ENCODE measurements at places on chromosomes 2 and 18. TPM values are rescaled to one million over a fixed set of nuclear protein-coding genes. Genes with fewer than 3 reads are reported as not detected.

DNA sequence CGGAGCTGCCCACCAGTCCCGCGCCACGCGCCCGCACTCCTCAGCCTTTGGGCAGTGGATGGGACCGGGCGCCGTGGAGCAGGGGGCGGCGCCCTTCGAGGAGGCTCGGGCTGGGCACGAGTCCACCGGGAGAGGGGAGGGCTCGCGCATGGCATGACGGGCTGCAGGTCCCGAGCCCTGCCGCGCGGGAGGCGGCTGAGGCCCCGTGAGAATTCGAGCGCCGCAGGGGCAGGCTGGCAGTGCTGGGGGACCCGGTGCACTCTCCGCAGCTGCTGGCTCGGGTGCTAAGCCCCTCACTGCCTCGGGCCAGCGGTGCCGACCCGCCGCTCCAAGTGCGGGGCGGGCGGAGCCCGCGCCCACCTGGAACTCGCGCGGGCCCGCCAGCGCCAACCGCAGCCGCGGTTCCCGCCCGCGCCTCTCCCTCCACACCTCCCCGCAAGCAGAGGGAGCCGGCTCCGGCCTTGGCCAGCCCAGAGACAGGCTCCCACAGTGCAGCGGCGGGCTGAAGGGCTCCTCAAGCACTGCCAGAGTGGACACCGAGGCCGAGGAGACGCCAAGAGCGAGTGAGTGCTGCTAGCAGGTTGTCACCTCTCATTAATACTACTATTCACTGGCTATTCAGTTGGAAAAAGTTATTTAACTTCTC is 3.6 kb upstream of the TTC21B start:
- no peak for DNase-seq

ALPP gene
- not detected for total RNA-seq

DNAJC5G gene
- not detected for total RNA-seq

DNA sequence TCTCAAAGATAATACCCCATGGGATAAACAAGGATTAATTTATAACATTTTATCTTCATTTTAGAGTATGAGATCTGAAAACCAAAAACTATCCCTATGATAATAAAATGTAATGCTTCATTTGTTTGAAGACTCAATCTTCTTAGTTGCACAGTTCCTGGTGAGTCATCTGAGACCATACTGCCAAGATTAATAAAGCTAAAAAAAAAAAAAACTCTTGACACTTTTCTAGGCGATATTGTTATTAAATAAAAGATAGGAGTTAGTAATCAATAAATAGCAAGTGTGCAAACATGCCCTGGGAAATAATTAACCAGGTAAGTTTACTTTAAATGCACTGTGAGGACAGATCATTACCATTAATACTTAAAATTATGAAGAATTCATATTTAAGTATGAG is 83.9 kb downstream of the RPE start:
- no peak for DNase-seq

GRCh38 chr2:209600341-209601171 is 171.1 kb upstream of the UNC80 start:
- no peak for DNase-seq

DNA sequence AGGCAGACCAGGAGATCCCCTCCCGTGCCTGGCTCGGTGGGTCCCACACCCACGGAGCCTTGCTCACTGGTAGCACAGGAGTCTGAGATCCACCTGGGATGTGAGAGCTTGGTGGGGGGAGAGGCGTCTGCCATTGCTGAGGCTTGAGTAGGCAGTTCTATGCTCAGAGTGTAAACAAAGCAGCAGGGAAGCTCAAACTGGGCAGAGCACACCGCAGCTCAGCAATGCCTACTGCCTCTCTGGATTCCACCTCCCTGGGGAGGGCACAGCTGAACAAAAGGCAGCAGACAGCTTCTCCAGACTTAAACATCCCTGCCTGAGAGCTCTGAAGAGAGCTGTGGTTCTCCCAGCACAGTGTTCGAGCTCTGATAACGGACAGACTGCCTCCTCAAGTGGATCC is 85.1 kb downstream of the UGP2 start:
- DNase-seq = no peak

- no peak for DNase-seq
These were observed 111.7 kb upstream of the CSRNP3 start for GRCh38 chr2:165357758-165358157.

GRCh38 chr2:186716899-186717298 is 23.0 kb downstream of the FAM171B start:
- DNase-seq = no peak

DNA sequence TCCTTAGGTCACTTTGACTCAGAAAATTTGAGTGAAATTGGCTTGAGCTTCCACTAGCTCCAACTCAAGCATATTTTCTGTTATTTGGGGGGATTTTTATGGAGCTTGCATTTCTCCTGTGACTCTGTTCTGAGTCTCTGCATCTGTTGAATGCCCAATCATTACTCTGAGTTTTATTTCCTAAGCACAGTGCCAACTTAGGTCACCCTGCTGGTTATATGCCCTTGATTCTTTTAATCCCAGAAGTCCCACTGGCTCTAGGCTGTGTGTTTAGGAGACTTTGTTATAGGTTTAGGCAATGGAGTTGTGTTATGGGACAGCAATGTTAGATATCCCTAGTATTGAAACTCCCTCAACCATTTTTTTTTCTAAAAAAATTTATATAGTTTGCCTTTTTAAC is 198.2 kb upstream of the DTNA start:
- no peak for DNase-seq

- DNase-seq = no peak
These were observed 3.8 kb upstream of the GATA6 start for GRCh38 chr18:22165603-22166068.

CDH19 gene
- 4.5 TPM for total RNA-seq

ITGB6 gene
- 11.6 TPM for total RNA-seq

SIGLEC15 gene
- not detected for total RNA-seq

ARHGAP25 gene
- total RNA-seq = 5.8 TPM

GRCh38 chr2:110977403-110977802 is 143.3 kb upstream of the BCL2L11 start:
- DNase-seq = no peak

DNA sequence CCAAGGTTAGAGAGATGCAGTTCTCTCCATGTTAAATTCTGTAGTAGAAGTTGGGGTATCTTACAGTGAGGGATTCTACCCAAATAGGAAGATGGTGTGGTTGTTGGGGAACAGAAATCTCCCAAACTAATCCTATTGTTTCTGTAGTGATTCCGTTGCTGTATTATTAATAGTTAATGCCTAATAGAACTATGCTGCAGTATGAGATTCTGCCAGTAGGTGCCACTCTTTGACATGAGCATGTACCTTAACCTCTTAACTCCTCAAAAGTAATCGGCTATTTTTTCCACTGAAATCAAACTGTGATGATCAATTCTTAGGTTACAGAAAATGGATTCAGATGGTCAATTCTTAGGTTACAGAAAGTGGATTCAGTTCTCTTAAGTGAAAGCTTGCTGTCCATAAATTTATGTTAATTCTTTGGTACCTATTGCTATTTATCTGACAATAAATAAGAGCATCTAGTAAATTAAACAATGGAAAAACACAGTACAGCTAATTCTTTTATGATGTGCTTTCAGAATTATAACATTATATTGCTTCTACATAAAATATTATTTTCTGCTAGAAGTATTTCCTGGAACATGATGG is 97.9 kb upstream of the DLX2 start:
- DNase-seq = no peak

DNA sequence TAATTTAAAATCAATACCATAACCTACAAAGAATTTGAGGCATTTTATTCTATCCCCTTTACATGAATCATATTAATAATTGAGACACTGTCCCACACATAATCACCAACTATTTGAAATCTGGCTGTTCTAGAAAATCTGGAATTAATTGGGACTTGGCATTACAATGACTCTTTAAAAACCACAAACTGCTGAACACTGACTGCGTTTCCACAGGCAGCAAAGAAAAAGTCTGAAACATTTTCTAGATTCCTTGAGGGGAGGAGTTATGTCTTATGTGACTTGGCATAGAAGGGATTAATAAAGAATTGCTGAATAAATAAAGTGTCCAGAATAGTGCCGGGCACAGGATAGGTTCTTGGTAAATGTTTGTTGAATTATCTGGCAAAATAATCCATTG is 61.4 kb downstream of the GPR39 start:
- peak; percentile 71 for DNase-seq

LIMS4 gene
- 0.49 TPM for total RNA-seq

DNA sequence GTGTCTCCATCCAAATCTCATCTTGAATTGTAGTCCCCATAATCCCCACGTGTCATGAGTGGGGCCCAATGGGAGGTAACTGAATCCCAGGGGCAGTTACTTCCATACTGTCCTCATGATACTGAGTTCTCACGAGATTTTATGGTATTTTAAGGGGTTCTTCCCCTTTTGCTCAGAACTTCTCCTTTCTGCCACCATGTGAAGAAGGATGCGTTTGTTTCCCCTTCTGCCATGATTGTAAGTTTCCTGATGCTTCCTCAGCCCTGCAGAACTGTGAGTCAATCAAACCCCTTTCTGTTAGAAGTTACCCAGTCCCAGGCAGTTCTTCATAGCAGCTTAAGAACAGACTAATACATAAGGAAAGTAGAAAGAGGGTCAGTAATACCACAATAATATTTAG is 480.4 kb downstream of the KCNJ3 start:
- no peak for DNase-seq

GRCh38 chr2:223314811-223315210 is 262.8 kb downstream of the KCNE4 start:
- DNase-seq = no peak

CAPN14 gene
- total RNA-seq = 0.49 TPM

- DNase-seq = no peak
These were observed 397.1 kb downstream of the ERBB4 start for GRCh38 chr2:212141499-212141898.

NPHP1 gene
- 3.2 TPM for total RNA-seq

- no peak for DNase-seq
These were observed 6.5 kb upstream of the CAPN10 start for GRCh38 chr2:240579771-240580614.

ZBTB7C gene
- total RNA-seq = 6.3 TPM

- no peak for DNase-seq
These were observed 52.5 kb downstream of the TMEM247 start for GRCh38 chr2:46531863-46532262.

DNA sequence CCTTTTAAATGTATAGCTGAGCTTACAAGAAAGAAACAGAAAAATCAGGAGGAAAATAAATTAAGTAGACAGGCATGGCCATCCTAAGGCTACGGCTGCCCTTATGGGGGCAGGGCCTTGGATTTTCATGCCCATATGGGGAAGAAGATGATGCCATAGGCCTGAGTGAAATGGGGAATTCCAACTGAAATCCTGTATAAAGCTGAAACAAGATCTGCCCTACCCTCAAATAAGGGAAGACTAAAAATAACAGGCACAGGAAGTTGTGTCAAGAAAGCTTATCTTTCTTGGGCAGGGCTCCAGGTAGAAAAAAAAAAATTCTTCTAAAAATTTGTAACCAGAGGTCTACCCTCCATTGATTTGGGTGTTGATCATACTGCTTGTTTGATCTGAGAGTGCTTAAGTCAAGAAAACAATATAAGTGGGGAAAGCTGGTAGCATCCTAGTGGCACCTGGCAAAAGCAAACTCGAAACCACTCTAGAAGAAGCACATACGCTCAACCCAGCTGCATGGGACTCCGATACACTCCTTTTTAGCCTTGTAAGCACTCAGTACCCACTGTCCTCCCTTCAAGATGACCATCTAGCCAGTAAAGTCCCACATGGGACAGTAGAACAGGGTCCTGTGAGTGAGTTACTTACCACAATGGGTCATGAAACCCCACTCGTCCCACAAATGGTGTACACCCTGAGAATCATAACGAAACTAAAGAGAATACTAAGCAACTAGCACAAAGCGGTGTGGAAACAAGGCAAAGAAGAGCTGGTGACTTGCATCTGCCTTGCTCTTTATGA is 22.3 kb downstream of the DNAH7 start:
- DNase-seq = no peak

GRCh38 chr2:63876311-63876710 is 34.6 kb downstream of the UGP2 start:
- DNase-seq = no peak

GRCh38 chr18:24964216-24964615 is 387.8 kb downstream of the ZNF521 start:
- no peak for DNase-seq

DNA sequence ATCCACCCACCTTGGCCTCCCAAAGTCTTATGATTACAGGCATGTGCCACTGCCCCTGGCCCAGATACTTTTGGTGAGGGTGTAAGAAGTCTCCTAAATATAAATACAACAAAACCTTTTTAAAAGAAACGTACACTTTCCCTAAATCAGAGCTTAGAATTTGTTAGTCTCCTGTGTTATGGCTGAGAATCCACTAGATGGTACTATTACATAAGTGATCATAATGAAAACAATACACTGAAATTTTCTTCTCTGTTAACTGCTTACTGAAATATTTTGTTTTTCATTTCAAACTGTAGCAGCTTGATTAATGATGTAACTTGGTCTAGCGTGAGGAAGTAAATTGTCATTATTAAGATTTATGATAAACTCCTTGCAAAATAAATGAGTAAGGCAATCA is 74.8 kb upstream of the FAM98A start:
- peak; percentile 37 for DNase-seq

GRCh38 chr18:59182673-59183072 is 37.3 kb upstream of the GRP start:
- DNase-seq = no peak

EPB41L3 gene
- 40.1 TPM for total RNA-seq

- peak; percentile 55 for DNase-seq
These were observed 120.5 kb downstream of the CCBE1 start for GRCh38 chr18:59576541-59577385.

KCNE4 gene
- total RNA-seq = 5.4 TPM

GRCh38 chr2:231258701-231259100 is 60.3 kb downstream of the ARMC9 start:
- no peak for DNase-seq

CXCR4 gene
- 51.5 TPM for total RNA-seq

DNA sequence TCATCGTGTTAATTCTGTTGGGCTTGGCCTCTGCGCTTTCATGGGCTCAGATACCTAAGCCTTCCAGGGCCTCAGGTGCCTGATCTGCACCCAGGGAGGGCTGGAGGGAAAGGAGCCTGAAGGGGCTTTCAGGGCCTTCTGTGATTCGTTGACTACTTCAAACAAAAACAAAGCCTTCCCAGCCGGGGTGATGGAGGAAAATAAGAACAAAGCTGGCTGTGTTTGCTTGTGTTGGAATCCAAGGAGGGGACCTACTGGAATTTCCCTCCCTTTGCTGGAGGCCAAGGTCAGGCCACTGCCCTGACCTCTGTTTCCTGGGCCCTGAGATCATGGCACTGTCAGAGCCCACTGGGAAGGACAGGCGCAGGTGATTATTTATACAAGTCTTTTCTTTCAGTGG is 135.3 kb downstream of the KLHL29 start:
- no peak for DNase-seq

- no peak for DNase-seq
These were observed 17.1 kb downstream of the MXD1 start for GRCh38 chr2:69931832-69932595.

GRCh38 chr18:76604935-76605240 is 109.8 kb upstream of the ZNF516 start:
- no peak for DNase-seq

Data from skin of body (tissue), 3 donors.